ENCODE measurements at places on chromosomes 16 and 17. TPM values are rescaled to one million over a fixed set of nuclear protein-coding genes. Genes with fewer than 3 reads are reported as not detected.

The C16orf95 gene
- total RNA-seq: 10.9 TPM

The ZSCAN10 gene
- total RNA-seq: not detected

The SLC47A2 gene
- not detected for total RNA-seq

The DHRS7C gene
- total RNA-seq: not detected

The CDH15 gene
- not detected for total RNA-seq

Data from activated CD4-positive, alpha-beta T cell treated with anti-CD3 and anti-CD28 coated beads, Interleukin-2, amount 10 ng/mL, durations not matched to agents 24 days and 14 days (primary cell).